ENCODE measurements at places on chromosomes 7 and 10.

GRCh38 chr7:151198945-151199848 is 11.1 kb downstream of the H2BK1 start:
- no peak for DNase-seq

DNA sequence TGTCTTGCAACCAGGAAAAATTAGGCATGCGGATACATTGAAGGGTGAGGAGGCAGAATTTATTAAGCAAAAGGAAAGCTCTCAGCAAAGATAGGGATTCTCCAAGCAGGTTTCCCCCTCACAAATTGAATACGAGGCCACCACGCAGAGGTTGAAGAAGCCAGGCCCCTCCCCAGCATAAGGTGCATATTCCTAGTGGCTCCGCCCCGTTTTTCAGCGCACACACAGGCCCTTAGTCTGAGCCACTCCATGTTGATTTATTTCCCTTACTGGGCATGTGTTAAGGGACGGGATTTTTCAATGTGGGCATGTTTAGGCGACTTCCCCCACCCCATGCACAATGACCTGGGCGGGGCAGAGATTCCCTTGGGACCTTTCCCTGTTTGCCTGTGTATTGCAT is 24.9 kb downstream of the PPP2R2D start:
- no peak for DNase-seq

GRCh38 chr10:77562742-77563141 is 74.9 kb downstream of the KCNMA1 start:
- no peak for DNase-seq

GRCh38 chr10:3482200-3482993 is 302.6 kb downstream of the KLF6 start:
- DNase-seq = no peak

DNA sequence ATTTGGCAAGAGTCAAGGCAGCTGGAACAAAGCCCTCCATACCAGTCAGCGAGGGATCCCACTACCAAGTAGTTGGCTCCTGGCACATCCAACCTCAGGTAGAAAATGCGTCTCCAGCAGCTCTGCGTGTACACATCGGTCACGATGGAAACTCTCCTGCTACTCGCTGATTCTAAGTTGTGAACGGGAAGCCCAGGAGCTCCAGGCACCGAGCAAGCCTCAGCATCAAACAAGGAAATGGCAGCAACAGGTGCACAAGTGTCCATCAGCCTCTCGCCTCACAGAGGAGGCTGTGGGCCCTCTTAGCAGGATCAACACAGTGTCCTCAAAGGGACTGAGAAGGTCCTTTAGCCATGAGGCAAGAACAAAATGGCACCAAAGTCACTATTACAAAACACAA is 127.0 kb downstream of the TCERG1L start:
- no peak for DNase-seq

DNA sequence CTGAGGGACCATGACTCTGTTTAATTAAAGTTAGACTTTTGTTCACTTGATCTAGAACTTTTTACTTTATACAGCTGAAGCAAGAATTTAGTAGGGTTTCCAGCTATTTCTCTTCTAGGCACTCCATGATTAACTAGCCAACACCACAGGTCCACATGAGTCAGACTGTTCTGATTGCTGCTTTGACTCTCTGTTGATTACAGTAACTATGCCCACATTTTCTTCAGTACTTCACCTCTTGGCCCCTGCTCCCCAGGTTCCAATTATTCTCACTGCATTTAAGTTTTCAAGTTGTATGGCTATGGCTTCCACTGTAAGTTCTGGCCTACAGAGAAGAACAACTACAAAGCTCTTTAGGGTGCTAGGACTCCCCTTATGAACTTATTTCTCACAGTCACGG is 737.2 kb upstream of the IGFBP3 start:
- DNase-seq = no peak

DNA sequence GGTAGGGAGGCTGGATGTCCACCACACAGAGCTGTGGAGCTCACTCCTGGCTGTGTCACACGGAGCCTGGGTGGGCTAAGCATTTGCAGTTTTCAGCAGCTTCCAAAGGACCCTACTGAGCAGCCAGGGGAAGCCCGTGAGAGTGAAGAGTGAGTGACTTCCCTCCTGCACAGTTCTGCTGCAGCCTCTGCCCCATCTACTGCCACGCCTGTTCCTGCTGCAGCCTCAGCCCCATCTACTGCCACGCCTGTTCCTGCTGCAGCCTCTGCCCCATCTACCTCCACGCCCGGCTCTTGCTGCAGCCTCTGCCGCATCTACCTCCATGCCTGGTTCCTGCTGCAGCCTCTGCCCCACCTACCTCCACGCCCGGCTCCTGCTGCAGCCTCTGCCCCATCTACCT is 12.2 kb downstream of the ADAM8 start:
- DNase-seq = no peak

DNA sequence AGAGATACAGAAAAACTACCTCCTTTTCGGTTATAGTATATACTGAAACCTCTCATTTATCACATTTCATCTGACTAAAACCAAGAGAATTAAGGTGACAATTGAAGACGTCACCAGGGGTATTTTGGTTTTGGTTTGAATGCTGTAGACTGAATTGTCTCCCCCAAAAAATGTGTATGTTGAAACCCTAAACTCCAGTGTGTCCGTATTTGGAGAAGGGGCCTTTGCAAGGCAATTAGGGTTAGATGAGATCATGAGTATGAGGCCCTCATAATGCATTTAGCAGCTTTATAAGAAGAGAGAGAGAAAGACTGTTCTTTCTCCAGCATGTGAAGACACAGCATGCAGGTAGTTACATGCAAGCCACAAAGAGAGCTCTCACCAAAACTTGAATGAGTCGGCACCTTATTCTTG is 59.5 kb downstream of the CACNA2D1 start:
- no peak for DNase-seq

GRCh38 chr10:36736311-36736710 is 389.1 kb upstream of the ANKRD30A start:
- no peak for DNase-seq

- DNase-seq = no peak
These were observed 87.9 kb downstream of the RNF216 start for GRCh38 chr7:5693529-5693928.

DNA sequence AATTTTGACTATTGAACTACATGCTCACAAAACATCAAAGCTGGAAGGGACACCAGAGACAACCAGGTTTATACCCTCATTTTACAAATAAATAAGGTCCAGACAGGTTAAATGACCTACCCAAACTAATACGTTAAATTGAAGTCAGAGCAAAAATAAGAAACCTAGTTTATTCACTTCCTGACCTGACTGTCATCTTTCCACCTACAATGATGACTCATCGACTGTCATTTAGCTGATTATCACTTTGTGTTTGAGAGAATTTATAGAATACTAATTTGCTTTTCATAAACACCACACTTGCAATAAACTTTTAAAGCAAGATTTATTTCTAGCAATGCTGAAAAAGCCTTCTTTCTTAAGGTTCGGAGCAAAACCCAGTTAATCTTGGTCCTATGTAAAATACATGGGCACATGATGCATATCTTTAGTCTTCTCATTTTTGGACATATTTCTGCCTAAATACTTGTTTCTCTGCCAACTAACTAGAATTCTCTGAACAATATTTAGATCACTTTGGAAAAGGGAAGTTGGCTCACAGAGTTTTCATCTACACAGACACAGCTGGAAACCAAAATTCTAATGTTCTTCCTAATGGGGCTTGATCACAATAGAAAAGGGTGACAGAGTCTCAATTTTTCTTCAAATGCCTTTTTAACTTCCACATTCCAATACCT is 16.7 kb upstream of the LRRN3 start:
- no peak for DNase-seq

- DNase-seq = no peak
These were observed 43.5 kb downstream of the PRKG1 start for GRCh38 chr10:51117794-51118193.

DNA sequence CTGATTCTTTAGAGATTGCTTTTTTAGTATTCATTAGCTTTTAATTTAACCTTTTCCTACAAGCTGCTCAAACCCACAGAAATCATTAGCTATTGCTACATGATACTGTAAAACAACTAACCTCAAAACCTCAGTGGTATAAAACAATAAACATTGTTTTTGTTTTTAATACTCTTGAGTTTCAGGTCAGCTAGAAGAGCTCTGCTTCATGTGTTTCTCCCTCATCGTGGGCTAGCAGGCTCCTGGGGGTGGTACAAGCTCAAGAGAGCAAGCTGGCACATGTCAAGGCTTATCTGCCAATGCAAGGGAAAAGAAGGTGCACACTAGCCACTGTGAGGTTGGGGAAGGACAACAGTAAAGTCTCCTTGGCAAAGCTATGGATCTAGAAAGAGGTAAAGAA is 232.9 kb upstream of the PHF14 start:
- no peak for DNase-seq

DNA sequence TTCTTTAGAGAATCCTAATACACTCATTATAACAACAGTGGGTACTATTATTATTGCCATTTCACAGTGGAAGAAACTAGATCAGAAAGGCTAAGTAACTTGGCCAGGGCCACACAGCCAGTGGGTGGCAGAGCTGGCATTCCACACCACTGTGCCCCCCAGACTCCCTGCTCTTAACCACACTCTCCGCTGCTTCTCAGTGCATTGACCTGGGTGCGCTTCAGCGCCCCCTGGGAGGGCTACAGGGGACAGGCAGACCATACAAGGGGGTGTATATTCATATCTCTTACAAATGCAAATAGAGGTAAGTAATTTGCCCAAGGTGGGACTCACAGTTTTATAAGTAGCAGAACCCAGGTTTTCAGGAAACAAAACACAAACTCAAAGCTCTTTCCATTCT is 77.0 kb upstream of the NMT2 start:
- DNase-seq = no peak

- no peak for DNase-seq
These were observed 1078.3 kb downstream of the NRG3 start for GRCh38 chr10:82953331-82953730.

DNA sequence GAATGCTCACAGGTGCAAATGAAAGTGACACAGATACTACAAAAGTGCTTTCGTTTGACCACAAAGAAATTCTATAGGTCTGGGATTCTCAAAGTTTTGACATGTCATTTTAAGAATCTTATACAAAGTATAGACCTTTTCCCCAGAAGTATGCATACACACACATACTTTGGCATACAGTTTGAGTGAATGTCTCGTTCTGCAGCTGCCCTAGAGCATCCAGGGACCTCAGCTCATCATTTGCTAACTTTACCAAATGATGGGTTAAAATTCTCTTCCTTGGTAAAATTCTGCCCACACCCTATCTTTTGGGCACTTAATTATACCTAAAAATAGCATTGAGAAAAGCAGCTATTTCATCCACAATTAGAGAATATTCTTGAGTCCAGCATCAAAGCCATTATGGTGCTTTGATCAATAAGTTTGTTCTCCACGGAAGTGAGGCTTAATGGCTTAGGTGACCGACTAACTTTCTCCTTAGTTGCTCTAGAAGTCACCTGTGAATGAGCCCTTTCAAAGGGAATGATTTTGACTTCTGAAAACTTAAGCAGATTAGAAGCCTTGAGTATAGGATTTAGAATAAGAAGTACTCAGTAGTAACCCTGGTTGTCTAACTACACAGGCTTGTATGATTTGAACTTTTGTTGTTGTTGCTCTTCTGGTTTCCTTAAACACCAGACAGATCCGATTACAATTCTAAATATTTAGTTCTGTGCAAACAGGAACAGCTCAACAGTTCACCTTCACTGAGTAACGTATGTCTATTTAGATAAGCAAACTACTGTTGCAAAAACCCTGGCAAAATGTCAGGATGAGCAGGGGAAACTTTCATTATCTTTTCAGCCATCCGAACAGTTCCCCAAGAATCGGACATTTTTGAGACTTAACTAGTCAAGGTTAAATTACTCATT is 70.6 kb downstream of the CNNM2 start:
- no peak for DNase-seq

DNA sequence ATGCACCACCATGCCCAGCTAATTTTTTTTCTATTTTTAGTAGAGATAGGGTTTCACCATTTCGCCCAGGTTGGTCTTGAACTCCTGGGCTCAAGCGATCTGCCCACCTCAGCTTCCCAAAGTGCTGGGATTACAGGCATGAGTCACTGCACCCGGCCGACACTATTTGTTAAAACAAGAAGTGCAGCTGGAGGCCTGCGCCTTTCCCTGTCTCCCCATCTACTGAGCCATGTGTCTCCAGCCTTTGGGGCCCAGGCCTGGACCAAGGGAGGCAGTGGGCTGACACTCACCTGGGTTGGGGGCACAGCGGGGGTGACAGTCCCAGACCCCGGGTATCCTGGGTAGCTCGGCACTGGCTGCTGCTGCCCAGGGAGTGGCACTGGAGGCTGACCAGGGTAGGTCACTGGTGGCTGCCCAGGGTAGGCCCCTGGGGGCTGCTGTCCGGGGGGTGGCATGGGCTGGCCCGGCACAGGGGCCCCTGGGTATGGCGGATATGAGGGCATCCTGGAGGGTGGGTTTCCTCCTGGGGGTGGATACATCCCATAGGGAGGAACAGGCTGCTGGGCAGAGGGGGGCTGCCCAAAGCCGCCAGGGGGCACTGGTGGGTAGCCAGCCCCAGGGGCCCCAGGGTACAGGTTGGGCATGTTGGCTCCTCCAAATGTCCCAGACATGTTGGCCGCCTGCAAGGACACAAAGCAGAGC is 36.3 kb downstream of the PLAC9 start:
- DNase-seq = no peak

DNA sequence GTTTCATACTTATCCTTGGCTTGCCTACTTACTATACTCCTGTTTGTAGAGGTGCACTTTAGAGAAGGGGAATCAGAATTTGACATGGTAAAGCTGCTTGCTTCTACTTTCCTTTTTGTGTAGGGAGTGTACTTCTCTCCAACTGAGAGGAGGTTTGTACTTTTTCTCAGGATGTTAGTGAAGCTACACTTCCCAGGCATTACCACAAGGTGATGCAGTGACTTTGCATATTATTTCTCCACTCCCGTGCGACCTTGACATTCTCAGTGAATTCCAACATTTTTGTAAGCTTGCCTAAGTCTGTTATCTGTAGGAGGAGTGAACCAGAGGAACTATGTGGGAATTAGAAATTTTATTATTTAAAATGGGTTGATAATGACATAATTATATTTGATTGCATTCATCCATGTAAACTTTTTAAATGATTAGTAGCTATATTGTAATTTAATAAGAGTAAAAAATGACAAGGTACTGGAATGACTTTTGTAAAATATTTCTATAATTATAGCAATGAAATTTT is 5.2 kb downstream of the TAX1BP1 start:
- DNase-seq = no peak

All from activated CD4-positive, alpha-beta T cell treated with anti-CD3 and anti-CD28 coated beads for 1 hour (primary cell).